ENCODE measurements at places on chromosomes 1 and 21. TPM values are rescaled to one million over a fixed set of nuclear protein-coding genes. Genes with fewer than 3 reads are reported as not detected.

DNA sequence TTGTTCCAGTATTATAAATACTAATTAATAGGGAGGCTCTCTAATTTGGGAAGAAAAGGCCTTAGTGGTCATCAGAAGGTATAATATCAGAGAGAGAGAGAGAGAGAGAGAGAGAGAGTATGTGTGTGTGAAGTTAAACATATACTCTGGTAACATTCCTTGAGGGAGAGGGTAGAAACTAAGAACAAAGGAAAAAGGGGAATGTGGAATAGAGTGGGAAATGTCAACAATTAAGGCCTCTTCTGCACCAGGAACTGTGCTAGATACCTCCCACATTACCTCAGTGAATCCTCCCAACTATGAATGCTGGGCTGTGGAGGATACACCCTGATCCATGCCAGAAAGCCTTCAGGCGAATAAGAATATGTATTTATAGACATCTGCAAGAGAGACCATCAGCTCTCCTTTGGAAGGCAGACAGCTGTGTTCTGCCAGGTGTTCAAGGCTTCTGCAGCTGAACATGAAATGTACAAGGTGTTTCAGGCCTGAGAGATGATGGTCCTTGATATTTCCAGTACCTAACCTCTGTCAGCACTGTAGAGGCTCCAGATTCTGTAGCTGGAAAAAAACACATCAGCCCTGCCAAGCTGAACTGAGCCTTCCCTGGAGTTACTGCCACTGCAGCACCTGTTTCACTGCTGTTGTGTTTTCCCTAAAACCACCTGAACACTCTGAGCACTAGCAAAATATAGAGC, 29.1 kb downstream of the TBX15 start:
- DNase-seq: no peak

DNA sequence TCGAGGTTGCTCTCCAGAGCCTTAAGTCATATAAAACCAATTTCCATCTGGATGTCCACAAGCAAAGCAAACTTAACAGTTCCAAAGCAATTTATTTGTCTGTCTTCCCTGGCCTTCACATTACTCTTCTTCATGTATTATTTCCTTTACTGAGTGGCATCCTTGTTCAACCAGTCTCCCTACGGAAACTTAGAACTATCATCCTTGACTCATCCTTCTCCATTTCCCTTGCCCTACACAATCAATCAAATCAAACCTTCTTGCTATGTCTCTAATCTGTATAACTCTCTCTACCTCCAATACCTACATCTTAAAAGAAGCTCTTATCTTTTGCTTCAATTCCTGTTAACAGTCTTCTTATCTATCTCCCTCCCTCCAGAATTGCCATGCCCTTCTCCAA, 25.4 kb downstream of the EGLN1 start:
- no peak for DNase-seq

The RPS6KA1 gene
- total RNA-seq: 4.6 TPM

DNA sequence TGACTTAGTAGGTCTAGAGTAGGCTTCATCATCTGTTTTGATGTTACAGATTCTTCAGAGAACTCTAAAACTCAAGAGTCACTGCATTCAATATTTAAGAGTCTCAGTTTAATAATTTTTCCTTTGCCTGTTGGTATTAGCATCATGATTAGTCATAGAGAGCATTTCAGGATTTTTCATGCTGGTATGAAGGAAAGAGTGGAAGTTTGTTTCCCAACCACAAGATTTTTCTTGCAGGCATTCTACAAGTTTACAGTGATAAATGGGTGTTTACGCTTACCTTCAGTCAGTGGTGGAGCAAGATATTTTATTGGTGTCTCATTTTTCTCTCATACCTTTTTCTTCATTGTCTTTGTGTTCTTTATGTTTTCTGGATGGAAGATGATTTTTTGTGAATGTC, 58.4 kb upstream of the MYOCOS start:
- DNase-seq: no peak

DNA sequence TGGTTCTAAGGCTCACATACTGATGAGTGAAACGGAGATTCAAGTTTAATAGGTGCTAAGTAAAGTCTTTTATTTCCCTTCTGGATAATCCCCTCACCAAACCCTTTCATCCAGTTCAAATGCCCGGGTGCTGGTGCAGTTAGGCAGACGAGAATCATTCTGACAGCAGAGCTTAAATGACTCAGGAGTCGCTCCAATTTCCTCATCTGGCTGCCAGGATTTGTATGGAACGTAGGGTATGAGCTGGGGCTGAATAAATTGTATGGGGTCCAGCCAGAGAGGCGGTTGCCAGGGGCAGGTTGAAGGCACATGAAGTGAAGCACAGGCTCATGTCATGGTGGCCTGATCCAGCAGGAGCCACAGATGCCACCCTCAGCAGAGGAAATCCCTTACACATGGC, 76.0 kb downstream of the PAPPA2 start:
- no peak for DNase-seq

- no peak for DNase-seq
Observed at GRCh38 chr1:71245246-71245645, 164.4 kb upstream of the ZRANB2 start.

GRCh38 chr1:4654764-4655673, 610 bp downstream of the AJAP1 start:
- no peak for DNase-seq

GRCh38 chr21:45040157-45040711, 34.1 kb upstream of the ADARB1 start:
- no peak for DNase-seq

DNA sequence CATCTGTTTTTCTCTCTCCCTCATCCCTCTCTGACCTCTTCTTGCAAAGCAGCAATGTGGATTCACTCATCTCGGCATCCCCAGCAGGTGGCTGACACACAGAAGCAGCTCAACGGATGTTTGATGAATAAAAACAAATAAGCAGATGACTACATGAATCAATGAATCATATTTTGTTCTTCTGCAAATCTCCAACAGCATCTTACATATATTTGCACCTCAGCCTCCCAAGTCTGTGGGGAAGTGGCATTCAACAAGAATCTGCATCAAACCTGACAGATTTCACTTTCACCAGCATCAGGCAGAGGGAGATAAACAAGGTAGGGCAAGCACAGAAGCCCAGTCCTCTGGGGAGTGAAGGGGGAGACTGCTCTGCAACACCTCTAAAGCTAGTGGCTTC, 34.0 kb downstream of the CAPN8 start:
- no peak for DNase-seq

- no peak for DNase-seq
Observed at GRCh38 chr1:230337266-230337665, 88.9 kb downstream of the PGBD5 start.

The FAM89A gene
- 8.6 TPM for total RNA-seq

The CFHR5 gene
- not detected for total RNA-seq

- no peak for DNase-seq
Observed at GRCh38 chr1:207973898-207974568, 63.1 kb upstream of the CD34 start.

DNA sequence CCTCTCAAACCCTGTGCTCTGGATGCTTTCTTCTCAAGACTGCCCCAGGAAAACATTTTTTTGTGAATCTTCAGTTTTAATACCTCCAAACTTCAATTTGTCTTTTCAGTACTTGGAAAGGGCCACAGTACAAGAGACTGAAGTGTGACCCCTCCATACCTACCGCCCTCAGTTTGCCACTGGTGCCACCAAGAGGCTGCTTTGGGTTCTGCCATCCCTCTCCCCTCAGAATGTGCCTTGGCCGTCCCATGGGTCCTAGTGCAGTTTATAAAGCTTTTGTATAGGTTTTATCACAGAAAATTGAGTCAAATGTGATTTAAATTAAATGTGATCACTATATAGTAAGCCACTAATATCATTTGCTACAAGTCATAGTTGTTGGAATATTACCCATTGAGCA, 60.8 kb upstream of the PGD start:
- peak; percentile 40 for DNase-seq

- no peak for DNase-seq
Observed at GRCh38 chr1:93061895-93062792, 16.9 kb upstream of the MTF2 start.

DNA sequence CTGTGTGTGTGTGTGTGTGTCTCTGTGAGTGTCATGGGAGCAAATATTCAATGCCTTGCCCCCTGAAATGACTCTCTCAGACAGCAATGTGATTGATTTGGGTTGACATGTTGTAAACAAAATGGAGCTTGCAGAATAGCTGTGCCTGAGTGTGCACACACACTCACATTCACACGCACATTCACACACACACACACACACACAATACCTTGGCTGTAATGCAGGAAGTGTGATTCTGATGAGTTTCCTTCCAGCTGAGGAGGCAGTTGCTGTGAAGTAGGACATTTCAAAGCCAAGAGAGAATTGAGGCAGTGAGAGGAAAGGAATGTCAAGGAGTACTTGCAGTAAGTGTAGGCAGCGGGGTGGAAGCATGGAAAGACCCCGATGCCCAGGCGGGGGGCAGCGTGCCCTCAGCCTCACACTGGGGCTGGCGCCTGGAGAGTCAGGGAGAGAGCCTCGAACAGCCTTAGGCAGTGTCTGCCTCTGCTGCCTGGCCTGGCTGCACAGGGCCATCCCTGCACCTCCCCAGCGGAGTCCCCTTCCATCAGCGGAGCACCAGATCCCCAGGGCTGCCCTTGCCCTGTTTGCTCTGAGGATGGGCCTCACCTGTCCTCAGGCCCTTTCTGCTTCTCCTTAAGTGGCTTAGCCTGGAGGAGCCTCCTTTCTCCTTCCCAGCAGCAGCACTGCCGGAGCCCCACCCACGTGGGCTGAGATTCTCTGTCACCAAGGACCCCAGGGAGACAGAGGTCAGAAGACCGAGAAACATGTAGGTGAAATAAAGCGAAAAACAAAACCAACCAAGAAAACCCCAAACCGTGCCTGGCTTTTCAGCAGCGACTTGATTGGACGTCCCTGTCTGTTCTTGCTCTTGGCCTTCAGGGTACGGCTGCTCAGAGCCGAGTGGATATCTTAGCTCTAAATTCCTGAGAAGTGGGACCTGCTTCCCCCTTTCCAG, 9.2 kb downstream of the VASH2 start:
- DNase-seq: no peak

The TSTD1 gene
- total RNA-seq: 15.4 TPM

DNA sequence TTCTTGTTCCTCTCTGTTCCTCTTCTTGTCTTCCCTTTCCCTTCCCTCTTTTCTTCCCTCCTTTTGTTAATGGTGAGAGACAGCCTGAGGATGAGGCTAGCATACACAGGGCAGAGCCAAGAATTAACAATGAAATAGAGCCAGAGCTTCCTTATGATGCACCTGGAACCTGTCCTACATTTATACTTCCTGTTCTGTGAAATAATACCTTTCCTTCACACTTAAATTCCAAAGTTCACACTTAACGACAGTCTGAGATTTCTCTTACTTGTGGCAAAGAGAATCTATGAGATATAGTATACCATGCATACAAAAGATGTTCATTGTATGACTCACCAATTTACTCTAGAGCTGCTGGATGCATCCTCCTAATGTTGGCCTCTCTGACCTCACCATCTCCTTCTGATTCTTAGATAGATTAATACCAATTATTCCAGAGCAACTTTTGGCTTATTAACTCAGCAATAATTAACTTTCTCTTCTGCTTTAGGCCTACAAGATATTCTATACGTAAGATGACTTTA, 30.8 kb upstream of the TSNAX start:
- no peak for DNase-seq

DNA sequence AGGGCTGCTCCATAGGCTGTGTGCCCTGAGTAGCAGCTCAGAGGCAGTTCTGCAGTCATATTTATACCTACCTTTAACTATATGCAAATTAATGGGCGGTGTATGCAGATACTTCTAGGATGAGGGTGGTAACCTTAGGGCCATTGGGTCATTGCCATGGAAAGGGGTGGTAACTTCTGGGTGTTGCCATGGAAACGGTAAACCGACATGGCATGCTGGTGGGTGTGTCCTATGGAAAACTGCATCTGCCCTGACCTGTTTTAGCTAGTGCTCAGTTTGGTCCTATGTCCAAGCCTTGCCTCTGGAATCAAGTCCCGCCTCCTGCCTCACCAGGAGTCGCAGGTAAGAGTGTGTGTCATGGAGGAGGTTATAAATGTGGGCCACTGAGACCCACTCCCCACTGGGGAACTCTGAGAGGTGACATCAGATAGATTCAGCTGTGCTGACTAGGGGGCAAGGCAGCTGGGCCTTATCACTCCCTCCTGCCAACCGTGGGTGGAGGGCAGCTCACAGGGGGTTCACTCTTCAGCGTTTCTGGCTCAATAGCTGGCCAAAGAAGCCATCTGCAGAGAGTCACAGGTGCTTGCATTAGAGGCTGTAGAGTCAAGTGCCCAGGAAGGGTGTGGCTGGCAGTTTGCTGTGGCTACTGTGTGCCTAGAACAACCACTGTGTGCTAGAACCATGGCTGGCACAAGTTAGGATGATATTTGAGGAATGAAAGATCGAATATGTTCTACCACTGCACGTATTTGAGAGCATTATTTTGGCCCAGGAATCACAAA, 19.0 kb downstream of the BACE2 start:
- no peak for DNase-seq

- no peak for DNase-seq
Observed at GRCh38 chr1:60835649-60836048, 246.7 kb upstream of the NFIA start.

DNA sequence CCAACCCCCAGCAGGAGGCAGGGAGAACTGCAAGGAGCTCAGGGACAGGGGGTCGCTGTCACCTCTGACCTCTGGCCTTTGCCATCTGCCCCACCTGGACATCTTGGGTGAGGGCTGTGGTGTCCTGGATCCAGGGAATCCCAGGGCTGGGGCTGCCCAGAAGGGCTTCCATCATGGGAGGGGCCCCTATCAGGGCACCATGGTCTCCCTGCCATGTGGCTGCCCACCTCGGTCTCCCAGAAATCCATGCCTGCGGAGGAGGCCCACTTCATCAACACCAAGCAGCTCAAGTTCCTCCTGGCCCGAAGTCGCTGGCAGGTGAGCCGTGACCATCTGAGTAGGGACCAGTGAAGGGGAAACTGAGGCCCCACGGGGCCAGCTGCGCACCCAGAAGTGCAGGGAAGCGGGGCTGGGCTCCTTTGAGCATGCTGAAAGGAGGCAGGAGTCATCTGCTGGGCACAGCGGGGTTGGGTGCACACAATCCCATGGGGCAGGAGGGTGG, 36.1 kb downstream of the TRIM11 start:
- DNase-seq: no peak

- DNase-seq: no peak
Observed at GRCh38 chr1:95127380-95127779, 10.2 kb downstream of the TLCD4 start.

DNA sequence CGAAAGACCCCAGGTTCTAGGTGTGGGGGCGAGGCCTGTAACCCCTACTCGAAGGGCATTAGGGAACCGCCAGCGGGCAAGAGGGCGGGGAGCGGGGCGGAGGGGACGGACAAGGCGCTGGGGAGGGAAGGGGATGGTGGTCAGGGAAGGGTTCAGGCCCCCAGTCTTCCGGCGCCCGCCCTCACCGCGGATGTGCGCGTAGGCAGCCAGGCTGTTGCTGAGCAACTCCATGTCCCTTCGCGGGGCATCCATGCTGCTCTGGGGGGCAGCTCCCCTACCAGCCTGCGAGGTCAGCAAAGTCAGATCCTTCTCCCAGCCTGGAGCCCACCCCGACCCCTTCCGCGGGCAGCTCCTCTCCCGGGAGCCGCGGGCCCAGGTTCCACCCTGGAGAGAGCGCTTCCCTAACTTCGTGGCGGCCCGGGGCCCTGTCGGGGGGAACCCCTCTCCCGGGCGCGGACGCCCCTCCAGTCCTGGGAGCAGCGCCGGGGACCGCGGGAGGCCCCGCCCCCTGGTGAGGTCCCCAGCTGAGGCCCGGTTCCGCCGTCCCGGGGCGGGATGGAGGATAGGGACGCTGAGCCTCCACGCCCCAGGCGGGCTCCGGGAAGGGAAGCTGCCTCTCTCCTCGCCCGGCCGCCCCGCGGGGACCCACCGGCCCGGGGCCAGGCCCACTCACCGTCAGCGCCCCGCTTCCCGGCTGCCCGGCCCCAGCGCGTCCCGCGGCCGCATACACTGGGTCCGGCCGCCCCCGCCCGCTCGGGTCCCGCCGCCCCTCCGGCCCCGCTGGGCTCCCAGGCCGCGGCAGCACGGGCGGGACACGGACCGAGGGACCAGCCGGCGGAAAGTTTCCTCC, 434 bp downstream of the EVA1B start:
- DNase-seq: peak; percentile 70

Data from left ventricle myocardium superior (tissue), 1 donor.